Occipital lobe (tissue), 3 donors: ENCODE measurements at places on chromosomes 7 and 10. TPM values are rescaled to one million over a fixed set of nuclear protein-coding genes. Genes with fewer than 3 reads are reported as not detected.

SMKR1 gene
- 2.3 TPM for total RNA-seq

VGF gene
- 9.7 TPM for total RNA-seq

MAD1L1 gene
- total RNA-seq, result 24.2 TPM

FOXK1 gene
- 19.8 TPM for total RNA-seq

CHRM2 gene
- 9.4 TPM for total RNA-seq

PNLIP gene
- not detected for total RNA-seq

GSTO2 gene
- 0.62 TPM for total RNA-seq
